ENCODE measurements at places on chromosomes 4 and X.

- DNase-seq: no peak
Measured at GRCh38 chrX:130419263-130419662, 17.5 kb downstream of the RBMX2 start.

DNA sequence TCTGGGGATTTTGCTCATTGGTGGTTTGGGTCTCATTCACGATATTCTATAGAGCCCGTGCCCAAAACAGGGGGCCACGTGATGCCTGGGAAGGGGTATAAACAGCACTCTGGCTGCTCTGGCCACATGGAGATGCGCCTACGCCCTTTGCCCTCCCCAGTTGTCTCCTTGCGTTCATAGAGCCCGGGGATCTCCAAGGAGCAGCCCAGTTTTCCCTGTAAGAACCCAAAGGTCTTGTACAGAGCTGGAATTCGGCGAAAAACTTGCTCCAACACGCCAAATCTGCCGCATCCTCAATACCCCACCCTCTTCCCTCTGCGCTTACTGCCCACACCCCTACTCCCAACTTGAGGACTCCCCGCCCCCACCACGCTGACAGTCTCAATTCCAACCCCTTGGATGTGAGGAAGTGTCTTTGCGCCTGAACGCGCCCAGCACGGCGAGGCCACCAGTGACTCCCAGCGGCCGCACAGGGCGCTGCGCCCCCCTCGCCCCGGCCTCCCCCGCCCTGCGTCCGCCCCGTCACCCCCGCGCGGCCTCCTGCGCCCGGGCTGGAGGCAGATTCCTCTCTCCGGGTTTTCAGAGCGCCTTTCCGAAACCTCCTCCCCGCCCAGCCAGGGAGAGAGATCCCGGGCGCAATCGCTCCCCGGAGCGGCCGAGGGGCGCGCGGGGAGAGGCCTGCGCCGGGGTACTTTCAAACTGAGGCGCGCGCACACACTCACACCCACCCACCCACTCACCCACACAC lies at the start of gene NHS:
Gene NHS, plus strand, starts transcription at position 582 of the 748 bp plus-strand sequence. CDS start 558 bp downstream, outside the sequence.
- peak; percentile 17 for DNase-seq

- DNase-seq: no peak
Measured at GRCh38 chr4:1379351-1379781, 26.9 kb downstream of the NKX1-1 start.

DNA sequence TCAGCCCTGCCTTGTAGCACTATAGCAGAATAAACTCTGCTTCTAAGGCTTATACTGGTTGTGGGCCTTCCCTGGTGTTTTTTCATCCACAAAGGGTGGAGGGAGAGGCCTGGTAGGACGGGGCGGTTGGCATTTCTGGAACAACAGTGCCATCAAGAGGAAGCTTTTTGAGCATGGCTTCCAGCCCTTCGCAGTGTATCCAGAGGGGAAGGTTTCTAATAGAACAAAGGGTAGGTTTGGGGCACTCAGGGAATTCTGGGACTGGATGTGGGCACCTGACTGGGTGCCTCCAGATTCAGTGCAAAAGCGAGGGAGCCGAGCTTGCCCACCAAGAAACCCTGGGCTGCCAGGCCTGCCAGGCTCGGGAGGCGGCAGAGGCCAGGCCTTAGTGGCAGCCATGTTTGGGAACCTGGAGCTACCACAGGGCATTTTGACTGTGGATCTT lies 229.6 kb upstream of the AGTR2 start:
- DNase-seq: peak; percentile 84

- DNase-seq: no peak
Measured at GRCh38 chr4:2954358-2955185, 8.6 kb downstream of the NOP14 start.

DNA sequence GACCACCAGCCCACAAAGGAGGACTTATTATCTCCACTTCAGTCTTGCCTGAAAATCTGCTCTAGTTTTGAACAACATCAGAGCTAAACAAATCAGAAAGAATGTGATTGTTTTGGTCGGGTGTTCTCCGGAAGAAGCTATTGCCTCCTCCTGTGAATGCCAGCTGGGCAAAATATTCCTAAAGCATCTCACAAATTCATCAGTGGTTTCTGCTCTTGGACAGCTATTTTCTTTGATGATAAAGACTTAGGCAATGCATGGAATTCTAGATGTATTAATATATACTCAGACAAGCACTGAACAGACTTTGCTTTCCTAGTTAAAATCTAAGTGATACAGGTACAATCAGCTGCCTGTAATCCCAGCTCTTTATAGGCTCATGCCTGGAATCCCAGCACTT lies 71.8 kb downstream of the ASMT start:
- no peak for DNase-seq

- no peak for DNase-seq
Measured at GRCh38 chrX:13115146-13115855, 70.9 kb upstream of the FAM9C start.

DNA sequence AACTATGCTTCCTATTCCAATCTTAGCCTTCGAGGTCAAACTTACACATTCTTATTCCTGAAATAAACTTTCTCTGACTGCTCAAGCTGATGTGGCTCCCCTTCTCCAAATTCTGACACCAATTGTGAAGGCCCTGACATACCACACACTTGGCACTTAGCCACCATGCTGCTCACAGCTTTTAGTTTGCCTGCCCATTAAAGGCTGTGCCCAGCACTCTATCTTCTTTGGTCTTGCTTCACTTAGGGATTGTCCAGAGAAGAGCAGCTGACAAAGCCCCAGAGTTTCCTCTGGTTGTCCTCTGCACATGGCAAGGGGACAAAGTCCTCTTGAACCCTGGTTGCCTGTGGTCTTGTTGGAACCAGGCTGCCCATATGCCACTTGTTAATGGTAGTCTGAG lies 126.1 kb downstream of the ARHGEF9 start:
- DNase-seq: peak; percentile 4

GRCh38 chr4:134174271-134174670 lies 27.3 kb downstream of the PABPC4L start:
- no peak for DNase-seq

DNA sequence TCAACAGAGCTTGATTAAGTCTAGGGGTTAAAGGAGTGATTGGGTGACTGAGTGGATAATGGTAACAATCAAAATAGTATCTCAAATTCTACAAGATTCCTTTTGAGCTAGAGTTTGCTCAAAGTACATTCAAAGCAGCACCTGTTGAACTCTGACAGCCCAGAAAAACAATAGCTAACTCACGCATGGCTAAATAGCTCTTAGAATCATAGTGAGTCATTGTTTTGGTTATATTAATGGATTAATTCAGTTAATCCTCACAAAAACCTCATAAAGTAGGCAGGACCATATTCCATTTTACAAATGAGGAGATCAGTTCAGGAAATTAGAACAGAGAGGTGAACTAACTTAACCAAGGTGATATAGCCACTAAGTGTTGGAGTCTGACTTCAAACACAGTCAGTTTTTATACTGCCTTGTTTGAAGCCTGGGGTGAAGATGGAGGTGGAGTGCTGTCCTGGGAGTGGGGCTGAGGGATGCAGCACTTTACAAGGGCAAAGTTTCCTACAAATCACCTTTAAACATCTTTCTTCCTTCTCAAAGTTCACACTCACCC lies 35.9 kb upstream of the PPM1K start:
- no peak for DNase-seq

- DNase-seq: no peak
Measured at GRCh38 chr4:82050796-82051195, 323.0 kb downstream of the HNRNPD start.

GRCh38 chrX:151676196-151676595 lies 19.1 kb upstream of the PRRG3 start:
- no peak for DNase-seq

- DNase-seq: no peak
Measured at GRCh38 chr4:5199912-5200311, 148.6 kb downstream of the STK32B start.

GRCh38 chrX:69374569-69374968 lies 129.6 kb upstream of the NALF2 start:
- DNase-seq: no peak

DNA sequence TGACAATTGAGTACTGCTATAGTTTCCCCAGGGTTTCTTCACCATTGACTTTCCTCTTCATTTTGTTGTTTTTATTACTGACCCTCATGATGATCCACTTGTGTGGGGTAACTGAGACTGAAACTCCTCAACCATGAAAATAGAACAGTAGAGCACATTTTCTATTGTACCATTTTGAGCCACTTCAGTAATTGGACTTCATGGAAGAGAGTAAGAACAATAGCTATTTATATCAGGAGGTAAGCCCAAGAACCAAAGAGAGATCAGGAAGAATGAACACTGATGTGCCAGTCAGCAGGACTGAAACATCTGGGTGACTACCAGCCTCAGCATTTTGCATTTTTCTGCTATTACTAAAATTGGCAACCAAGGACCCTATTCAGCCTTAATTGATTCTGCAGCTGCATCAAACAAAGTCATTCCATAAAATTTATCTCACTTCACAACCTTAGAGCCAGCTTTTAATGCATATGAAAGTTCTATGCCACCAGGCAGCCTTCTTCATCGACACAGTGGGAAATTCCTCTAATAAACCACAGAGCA lies 151.4 kb downstream of the BANK1 start:
- DNase-seq: no peak

- no peak for DNase-seq
Measured at GRCh38 chr4:2742081-2742822, 13.9 kb downstream of the TNIP2 start.

DNA sequence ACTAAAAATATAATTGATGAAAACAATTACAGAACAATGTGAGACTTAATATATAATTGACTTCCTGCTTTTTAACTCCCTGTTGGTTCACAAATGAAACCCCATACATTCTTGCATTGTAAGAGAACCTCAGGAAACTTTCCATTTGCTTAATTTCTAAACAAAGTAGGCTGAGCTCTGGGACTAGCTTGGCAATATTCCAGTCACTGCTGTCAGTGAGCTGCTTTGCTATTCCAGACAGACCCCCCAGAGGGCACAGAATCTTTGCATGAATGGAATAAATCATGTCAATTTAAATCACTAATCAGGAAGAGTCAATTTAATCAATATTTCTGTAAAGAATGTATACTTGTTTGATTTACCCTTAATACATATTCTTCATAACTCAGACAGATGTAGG lies 110.6 kb downstream of the NEXMIF start:
- no peak for DNase-seq

- DNase-seq: peak; percentile 25
Measured at GRCh38 chr4:161573836-161574235, 590.0 kb downstream of the FSTL5 start.

GRCh38 chr4:1767061-1767769 lies 25.9 kb upstream of the FGFR3 start:
- DNase-seq: peak; percentile 8

GRCh38 chrX:24243188-24243587 lies 70.7 kb downstream of the SUPT20HL2 start:
- DNase-seq: no peak

GRCh38 chr4:87054900-87055299 lies 120.1 kb downstream of the AFF1 start:
- DNase-seq: no peak

DNA sequence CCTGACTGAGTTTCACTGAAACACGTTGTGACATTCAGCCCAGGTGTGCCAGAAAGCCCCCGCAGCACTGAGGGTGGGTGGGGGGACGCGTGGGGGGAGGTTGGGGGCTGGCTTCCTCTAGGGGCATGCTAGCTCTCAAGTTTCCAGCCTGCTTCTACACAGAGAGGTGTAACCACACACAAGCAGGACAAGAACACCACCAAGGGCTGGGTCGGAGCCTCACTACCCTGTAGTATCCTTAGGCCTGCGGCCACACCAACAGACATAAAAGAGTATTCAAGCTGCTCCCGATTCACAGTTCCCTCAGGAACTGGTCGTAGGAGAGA lies 1.8 kb downstream of the USP46 start:
- no peak for DNase-seq

DNA sequence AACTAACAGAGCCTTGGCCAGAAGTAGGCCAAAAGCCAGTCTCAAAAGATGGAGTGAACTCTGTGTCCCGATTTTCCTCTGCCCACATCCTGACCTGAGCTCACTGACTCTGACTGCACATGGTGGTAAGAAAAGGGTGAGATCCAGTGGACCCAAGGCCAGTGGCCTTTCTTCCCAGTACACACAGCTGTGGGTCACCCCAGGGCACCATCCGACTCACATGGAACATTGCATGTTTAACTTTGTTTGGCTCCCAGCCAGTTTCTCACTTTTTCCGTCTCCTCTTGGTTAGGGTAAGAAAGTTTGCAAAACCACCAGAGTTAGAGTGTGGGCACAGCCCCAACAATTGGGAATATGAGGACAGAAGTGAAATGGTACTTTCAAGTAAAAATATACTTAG lies 69.8 kb downstream of the GAB1 start:
- peak; percentile 49 for DNase-seq

DNA sequence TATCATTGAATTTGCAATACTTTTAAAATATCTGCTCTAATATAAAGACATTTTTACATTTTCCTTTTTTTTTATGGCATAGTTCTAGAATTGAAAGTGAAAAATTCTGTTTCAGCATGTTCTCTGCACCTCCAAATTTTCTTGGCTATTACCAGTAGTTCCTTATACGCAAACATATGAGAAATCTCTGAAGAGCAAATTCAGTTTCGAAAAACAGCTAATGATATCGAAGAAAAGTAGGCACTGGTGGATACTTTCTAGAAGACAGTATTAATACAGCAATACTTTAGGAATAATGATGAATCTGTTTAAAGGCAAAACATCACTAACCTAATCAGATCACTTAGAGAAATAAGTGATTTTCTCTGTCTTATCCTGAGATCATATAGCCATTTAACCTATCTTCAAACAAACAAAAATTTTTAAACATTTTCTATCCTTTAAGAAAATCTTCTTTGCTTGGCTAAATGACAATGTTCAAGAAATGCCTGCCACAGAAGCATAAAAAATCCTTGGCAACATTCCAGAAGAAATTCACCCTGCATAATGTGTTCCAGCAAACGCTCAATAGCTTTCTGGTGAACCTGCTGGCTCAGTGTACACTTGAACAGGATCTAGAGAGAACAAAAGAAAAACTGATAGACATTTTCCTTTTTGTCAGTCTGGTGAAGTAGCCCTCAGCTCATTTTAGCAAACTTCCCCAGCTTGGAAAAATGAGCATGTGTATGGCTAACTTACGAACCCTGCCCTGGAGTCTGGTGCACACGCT lies 51.2 kb upstream of the KLF3 start:
- no peak for DNase-seq

- no peak for DNase-seq
Measured at GRCh38 chr4:2248821-2249261, 6.9 kb upstream of the HAUS3 start.

- DNase-seq: no peak
Measured at GRCh38 chrX:10875995-10876394, 235.1 kb upstream of the HCCS start.

DNA sequence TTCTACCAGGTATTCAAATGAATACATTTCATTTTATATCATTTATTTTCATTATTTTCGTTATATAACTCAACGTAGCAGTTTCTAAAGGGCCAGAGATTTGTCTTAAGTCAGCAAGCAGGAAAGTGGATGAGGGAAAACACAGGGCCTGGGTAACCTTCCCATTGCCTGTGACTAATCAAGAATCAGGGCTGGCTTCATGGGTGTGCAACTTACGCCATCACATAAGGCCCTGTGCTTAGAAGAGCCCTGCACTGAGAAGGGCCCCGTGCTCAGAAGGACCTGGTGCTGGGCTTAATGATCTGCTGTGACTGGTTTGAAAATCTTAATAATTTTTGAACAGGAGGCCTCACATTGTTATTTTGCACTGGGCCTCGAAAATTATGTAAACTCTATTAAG lies 65.4 kb upstream of the FAM9C start:
- DNase-seq: no peak

Data from suppressor macrophage (primary cell).